ENCODE measurements at places on chromosomes 3 and 15.

GRCh38 chr3:142802891-142803290, 79.1 kb downstream of the TRPC1 start:
- no peak for DNase-seq

GRCh38 chr3:13844286-13844685, 35.6 kb downstream of the WNT7A start:
- no peak for DNase-seq

- no peak for DNase-seq
Observed at GRCh38 chr3:36538136-36538749, 157.9 kb downstream of the STAC start.

- DNase-seq: no peak
Observed at GRCh38 chr3:149395107-149396089, 17.9 kb upstream of the TM4SF1 start.

DNA sequence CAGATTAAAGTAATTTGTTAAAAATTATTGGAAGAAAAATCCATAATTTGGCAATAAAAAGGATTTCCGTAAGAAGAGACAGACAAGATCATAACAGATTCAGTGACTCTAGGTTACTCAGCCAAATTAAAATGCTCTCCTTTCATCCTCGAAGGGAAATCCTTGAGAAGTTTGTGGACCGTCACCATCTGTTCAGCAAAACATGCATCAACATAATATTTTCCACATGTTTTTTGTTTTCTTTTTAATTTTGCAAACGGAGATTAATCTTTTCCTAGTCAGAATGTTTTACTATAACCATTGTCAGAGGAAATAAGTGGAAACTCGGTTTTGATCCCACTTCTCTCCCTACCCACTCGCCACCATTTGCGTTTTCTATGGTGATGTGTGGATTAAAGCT, 128.3 kb downstream of the TMCO5A start:
- no peak for DNase-seq

Measured in activated T-cell treated with anti-CD3 and anti-CD28 coated beads for 1 hour (primary cell).